Skin of body (tissue), 3 donors: ENCODE measurements at places on chromosomes 3 and 15. TPM values are rescaled to one million over a fixed set of nuclear protein-coding genes. Genes with fewer than 3 reads are reported as not detected.
A peak's percentile ranks its signal among the peaks of the same experiment; 100 is the strongest.

DNA sequence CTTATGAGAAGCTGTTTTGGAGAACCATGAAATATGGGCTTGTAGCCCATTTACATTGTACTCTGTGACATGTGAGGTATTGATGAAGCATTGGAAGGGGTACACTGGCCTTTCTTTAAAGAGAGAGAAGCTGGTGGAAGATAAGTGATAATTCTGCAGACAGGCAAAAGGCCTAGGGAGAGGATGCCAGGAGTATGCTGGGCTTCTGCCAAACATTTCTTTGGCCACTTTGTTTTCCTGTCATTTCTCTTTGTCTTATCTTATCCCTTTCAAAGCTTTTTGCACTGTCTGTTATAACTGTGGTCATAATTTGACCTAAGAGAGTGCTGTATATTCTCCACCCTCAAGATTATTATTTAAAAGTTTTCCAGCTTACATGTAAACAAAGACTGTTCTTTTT lies 109.6 kb upstream of the SEMA6D start:
- no peak for DNase-seq

Gene SLC6A20
- total RNA-seq = 0.39 TPM

Gene MEF2A
- 71.7 TPM for total RNA-seq

- DNase-seq = no peak
Measured at GRCh38 chr3:169984292-169984691, 17.7 kb downstream of the SEC62 start.

GRCh38 chr3:25469558-25469957 lies 41.5 kb downstream of the RARB start:
- DNase-seq = peak; percentile 59

GRCh38 chr3:29789686-29790085 lies 508.8 kb downstream of the RBMS3 start:
- no peak for DNase-seq

Gene SOX2
- 1.9 TPM for total RNA-seq
